ENCODE measurements at places on chromosomes 11 and 22. TPM values are rescaled to one million over a fixed set of nuclear protein-coding genes. Genes with fewer than 3 reads are reported as not detected.

DNA sequence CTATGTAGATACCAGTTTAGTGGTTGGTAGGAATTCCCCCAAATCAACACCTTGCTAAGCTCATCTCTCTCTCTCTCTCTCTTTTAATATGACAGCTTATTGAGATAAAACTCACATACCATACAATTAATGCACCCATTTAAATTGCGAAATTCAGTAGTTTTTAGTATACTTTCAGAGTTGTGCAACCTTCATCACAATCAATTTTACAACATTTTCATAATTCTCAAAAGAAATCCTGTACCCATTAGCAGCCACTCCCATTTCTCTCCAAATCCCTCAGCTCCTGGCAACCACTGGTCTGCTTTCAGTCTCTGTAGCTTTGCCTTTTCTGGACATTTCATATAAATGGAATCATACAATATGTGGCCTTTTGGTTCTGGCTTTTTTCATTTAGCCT lies 13.3 kb downstream of the NNMT start:
- DNase-seq, result no peak

DNA sequence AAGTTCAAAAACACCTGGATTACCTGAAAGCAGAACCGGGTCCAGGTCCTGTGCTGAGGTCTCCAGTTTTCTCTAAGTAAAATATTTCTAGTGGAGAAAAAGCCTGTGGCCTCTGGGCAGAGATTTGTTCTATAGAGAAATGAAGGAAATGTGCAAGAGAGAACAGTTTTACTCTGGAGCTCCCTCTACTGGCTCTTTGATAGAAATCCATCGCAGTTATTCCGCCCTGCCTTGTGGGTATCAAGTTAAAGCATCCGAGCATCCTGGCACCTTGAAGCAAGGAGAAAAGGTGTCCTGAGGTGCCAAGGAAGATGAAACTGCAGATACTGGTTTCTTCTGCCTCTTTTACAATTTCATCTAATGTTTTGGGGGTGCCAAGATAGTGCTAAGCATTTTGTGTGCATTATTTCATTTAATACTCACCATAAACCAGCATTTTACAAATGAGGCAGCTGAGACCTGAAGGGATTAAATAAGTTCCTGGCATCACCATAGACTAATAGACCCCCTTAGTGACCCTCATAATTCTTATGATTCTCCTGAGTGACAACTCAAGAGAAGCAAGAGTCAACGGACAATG lies 113.1 kb upstream of the HSD17B12 start:
- DNase-seq, result no peak

GRCh38 chr11:77770629-77771028 lies 49.9 kb downstream of the RSF1 start:
- no peak for DNase-seq

Gene SYNGR1
- 28.1 TPM for total RNA-seq
